Fibroblast of skin of left quadriceps (primary cell): ENCODE measurements at places on chromosomes 3 and 15.

GRCh38 chr15:70192041-70192440, 94.3 kb upstream of the TLE3 start:
- no peak for DNase-seq

DNA sequence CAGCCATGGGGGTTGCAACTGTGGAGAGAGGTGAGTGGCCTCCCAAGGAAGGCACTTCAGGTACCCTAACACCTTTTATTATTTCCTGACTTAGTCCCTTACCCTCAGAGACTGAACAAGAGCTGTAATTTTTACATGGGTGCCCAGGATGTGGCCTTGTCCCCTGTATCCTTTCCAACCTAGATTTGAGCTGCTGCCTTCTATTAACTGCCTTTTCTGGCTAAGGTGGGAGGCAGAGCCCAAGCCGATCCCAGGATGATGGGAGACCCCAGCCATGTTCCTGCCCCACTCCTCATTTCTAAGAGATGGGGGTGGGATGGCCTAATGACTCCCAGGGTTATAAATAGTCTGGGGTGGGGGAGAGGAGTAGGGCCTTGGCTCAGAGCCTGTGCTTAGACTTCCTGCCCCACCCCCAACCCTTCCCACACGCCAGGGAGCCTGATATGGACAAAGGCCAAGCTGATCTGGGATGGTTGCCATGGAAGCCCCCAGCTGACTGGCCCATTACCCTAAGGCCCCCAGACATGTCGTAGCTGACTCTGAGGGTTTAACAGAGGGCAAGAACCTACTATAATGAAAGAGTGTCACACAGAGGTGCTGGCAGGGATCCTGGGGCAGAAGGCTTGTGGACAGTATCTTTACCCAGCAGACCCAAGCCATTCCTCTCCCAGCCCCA, 1.9 kb downstream of the KLHDC8B start:
- DNase-seq: peak; percentile 3

DNA sequence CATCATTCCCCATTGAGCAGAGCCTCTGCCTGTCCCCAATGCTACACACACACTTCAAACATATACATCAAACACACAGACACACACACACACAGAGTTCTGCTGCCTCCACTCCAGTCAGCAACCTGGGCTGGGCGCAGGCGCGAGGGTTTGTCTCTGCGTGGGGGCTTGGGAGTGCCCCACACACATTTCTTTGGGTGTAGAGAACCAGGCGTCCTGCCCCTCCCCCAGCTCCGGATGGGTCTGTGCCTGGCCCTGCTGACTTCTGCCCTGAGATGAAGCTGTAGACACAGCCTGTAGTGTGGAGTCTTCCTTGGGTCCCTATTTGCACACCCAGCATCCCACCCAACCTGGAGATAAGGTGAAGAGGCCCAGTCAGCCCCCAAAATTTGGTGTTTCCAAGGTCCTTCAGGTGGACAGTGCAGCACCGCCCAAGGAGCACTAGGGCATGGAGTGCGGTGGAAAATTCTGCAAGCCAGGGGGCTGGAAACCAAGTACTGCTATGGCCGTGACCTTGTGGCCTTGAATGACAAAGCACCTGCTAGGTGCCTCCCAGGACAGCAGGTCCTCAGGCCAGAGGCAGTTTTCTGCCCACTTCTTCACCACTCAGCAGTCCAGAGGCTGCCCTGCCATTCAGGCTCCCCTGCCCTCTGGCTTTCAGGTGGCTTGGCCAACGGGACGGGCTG, 26.8 kb downstream of the FBXW12 start:
- no peak for DNase-seq

GRCh38 chr15:41661518-41662225, 1.5 kb downstream of the MGA start:
- peak; percentile 28 for DNase-seq

DNA sequence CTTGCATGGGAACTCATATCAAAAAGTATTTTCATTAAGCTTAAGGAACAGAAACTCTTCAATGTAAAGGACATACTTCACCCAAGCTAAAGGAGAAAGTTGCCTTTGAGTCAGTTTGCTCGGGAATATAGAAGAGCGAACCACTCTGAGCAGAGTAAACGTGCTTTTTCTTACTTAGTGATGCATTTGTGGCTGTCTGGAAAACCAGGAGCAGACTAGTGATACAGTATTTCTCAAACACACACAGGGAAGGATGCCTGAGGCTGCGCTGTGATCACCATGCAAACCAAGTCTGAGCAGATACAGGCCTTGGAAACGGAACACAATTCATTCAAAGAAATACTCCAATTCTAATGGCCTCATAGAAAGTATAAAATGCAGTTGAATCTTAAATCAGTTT, 121.0 kb upstream of the CDIN1 start:
- no peak for DNase-seq

DNA sequence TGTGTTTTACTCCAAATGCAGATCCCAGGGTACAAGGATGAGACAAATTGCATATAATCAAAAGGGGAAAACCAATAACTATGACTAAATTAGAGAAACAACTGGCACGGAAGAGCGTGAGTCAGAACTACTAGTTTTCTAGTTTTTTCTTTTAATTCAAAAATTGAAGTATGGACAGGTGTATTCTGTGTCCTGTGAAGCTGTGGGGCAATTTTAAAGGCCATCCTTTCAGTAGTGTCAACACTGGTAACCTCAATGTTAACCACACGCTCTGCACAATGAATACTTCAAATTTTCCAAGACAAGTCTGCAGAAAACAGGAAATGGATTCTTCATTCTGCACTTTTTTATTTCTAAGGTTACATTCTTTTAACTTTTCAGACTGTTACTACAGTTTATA, 32.5 kb upstream of the GOLGA8A start:
- no peak for DNase-seq

DNA sequence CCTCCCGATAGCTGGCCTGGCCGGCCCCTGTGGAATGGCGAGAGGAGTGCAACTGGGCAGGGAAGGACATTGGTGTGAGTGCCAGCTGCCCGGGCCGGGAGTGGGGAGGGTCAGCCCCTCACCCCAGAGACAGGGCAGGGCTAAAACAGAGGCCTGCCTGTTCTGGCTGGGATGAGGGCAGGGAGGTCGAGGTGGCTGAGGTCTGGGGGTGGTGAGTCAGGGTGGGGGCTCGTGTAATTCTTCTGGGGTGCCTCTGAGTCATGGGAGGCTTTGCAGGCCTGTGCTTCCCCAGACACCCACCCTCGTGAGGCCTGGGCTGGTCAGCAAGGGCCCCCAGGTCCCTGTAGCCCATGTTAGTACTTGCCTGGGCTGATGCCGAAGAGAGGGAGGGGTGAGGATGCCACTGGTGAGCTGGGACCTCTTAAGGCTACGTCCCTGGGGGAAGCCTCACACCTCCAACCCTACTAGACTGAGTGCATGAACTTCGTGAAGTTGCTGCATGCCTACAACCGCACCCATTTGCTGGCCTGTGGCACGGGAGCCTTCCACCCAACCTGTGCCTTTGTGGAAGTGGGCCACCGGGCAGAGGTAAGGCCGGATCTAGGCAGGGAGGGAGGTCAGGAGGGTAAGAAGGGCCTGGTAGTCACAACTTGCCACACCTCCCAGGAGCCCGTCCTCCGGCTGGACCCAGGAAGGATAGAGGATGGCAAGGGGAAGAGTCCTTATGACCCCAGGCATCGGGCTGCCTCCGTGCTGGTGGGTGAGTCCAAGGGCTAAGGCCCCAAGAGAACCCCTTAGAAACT, 1.7 kb downstream of the SEMA3B start:
- DNase-seq: no peak

DNA sequence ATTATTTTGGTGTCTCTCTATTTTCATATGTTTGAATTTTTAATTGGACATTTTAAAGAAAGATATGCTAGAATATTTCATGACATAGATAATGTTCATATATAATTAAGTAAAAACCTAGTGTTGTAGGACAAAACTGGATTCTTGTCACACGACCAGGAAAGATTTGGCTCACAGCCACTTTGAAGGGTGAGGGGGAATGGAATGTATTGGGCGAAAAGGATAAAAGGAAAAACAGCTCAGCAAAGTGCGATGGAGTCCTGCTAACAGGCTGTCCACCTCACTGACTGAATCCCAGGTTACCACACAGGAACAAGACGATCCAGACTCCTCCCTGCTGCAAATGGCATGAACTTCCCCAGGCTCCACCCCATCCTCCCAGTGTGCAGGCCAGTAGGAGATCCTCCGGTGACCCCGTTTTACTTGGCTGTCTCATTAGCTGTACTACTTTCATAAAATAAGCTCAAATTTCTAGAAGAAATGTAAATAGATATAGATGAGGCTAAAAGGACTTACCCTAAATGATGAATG, 186.2 kb downstream of the CD47 start:
- DNase-seq: no peak

DNA sequence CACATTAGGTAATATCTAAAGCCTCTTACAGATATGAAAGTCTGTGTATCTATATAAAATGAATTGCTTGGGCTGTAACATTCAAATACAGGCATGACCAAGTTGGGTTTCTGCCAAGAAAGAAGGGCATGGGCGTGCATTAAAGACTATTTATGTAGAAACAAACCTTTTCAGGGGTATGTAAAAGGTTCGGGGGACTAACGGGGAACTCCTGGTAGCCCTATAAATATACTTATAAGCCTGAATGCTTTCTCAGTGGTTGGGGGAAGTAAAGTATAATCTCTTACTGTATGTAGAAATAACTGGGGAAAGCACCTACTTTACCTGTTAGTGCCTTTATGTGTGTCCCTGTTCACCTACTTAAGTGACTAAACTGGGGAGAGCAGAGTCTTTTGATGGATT, 154.5 kb upstream of the TBL1XR1 start:
- no peak for DNase-seq
